Naive thymus-derived CD8-positive, alpha-beta T cell (primary cell): ENCODE measurements at places on chromosomes 2 and 18. TPM values are rescaled to one million over a fixed set of nuclear protein-coding genes. Genes with fewer than 3 reads are reported as not detected.

MERTK gene
- total RNA-seq, result 0.69 TPM

CFAP210 gene
- not detected for total RNA-seq

DNA sequence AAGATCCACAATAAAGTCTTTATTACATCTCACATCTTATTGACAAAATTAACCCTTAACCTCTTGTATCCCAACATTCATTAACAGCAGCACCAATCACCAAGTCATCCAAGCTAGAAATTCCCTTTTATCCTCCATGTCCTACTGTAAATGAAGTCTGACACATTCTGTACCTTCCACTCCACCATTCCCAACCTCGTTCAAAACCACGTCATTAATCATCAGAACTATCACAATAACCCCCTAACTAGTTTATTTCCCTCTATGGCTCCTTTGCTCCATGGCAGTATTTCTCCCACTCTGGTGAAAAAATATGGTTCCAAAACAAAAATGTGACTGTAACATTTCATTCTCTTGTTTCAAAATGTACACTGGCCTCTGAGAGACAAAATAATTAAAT is 1626.2 kb downstream of the LRP1B start:
- no peak for DNase-seq

GRCh38 chr2:7694076-7694985 is 777.1 kb downstream of the RNF144A start:
- DNase-seq, result no peak

DNA sequence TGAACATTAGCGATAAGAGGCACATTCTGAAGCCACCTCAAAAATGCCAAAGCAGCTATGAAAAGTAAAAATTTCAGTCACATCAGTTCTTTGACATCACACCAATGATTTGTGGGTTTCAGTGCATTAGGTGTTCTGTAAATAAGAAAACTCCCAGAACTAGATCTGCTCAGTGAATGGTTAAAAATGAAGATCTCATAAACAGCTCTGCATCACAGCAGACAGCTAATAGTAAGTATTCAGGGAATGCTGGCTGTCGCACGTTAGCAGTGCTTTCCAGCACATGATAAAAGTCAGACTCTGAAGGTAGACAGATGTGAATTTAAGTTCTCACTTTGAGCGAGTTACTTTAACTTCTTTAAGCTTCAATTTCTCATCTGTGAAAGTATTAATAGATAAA is 154.9 kb downstream of the SATB2 start:
- DNase-seq, result no peak
